ELR (cell line): ENCODE measurements at places on chromosomes 6 and 20.

DNA sequence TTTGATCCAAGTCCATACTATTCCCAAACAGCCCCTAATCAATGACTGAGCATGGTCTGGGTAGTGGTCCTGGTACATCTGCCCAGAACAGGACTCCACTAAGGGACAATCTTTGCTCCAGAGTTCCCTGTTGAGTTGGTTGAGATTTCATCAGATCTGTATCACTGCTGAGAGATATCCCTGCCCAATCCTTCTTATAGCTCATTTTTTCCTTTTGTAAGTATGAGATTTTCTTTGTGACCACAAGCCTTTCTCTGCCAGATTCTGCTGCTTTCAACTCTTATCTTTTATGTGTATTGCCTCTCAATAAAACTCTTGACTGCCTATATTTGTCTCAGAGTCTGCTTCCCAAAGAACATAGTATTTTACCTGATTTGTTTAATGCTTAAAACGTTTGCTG is 46.2 kb upstream of the LAMA2 start:
- DNase-seq = no peak

DNA sequence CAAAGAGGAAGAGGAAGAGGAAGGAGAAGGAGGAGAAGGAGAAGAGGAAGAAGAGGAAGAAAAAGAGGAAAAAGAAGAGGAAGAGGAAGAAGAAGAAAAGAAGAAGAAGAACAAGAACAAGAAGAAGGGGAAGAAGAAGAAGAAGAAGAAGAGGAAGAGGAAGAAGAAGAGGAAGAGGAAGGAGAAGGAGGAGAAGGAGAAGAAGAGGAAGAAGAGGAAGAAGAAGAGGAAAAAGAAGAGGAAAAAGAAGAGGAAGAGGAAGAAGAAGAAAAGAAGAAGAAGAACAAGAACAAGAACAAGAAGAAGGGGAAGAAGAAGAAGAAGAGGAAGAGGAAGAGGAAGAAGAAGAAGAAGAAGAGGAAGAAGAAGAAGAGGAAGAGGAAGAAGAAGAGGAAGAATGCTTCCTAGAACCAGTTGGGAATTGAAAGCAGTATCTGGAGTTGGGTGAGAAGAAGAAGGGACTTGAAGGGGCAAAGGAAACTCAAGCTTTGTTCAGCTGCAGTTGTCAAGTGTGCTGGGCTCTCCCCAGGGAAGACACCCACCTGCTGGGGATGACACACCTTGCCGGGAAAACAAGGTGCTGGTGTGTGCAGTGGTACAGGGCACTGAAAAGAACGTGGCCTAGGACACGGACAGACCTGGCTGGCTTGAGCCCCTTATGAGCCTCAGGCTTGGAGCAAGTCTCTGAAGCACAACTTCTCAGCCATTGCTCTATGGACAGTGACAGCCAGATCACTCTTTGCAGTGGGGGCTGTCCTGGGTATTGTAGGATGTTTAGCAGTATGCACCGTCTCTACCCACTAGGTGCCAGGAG is 30.1 kb upstream of the ARFGEF2 start:
- no peak for DNase-seq

- no peak for DNase-seq
Measured at GRCh38 chr20:61628480-61628879, 376.4 kb downstream of the CDH4 start.

GRCh38 chr6:52365866-52366540 is 4.1 kb downstream of the PAQR8 start:
- no peak for DNase-seq

- no peak for DNase-seq
Measured at GRCh38 chr6:138914701-138915100, 73.4 kb downstream of the REPS1 start.

GRCh38 chr6:55473722-55474121 is 105.3 kb downstream of the HMGCLL1 start:
- DNase-seq = no peak

DNA sequence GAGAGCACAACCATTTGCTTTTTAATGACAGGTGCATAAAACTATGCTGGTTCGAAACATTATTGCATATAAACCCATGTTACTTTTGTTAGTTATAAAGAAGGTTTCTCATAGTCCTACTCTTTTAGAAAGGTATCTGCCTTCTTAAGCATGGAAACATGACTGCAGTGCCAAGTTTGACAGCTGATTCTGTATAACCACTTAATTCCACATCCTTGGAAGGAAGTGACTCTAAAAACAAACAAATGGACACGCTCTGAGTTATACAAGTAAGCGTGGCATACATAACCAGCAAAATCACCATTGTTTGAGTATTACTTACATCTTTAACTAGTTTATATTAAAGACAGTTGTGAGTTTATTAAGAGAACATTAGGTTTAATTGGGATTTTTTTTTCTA is 125.0 kb upstream of the HDGFL1 start:
- no peak for DNase-seq

GRCh38 chr20:58552366-58552934 is 37.3 kb upstream of the APCDD1L start:
- no peak for DNase-seq

GRCh38 chr6:36523936-36524499 is 23.3 kb downstream of the STK38 start:
- no peak for DNase-seq

DNA sequence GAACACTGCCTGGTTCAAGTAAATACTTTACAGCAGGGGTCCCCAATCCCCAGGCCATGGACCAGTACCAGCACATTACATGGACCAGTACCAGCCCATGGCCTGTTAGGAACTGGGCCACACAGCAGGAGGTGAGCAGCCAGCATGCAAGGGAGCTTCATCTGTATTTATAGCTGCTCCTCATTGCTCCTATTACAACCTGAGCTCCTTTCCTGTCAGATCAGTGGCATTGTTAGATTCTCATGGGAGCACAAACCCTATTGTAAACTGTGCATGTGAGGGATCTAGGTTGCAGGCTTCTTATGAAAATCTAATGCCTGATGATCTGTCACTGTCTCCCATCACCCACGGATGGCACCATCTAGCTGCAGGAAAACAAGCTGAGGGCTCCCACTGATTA is 12.0 kb upstream of the RBPJL start:
- no peak for DNase-seq

DNA sequence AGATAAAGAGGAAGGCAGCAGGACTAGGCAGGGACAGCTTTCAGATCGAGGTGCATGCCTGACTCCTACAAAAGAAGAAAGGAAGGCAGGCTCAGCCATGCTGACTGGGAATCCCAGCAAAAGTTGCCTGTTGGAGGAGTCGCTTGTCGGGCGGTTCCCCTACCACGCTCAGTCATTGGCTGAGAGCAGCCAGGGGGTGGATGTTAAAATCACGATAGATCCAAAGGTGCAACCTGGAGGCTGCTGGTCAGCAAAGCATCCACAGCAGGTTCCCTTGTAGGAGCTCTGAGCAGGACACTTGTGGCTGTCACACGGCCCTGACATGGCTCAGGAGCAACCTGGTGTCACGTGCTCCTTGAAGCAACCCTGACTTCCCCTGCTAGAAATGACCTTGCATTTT is 74.6 kb downstream of the ISM1 start:
- no peak for DNase-seq

DNA sequence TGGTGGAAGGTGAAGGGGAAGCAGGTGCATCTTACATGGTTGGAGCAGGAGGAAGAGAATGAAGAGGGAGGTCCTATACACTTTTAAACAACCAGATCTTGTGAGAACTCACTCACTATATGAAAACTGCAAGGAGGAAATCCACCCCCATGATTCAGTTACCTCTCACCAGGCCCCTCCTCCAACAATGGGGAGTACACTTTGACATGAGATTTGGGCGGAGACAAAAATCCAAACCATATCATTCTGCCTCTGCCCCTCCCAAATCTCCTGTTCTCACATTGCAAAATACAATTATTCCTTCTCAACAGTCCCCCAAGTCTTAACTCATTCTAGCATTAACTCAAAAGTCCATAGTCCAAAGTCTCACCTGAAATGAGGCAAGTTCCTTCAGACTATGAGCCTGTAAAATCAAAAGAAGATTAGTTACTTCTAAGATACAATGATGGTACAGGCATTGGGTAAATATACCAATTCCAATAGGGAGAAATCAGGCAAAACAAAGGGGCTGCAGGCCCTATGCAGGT is 60.5 kb downstream of the EDN1 start:
- no peak for DNase-seq

- DNase-seq = no peak
Measured at GRCh38 chr20:33441142-33441955, 2.2 kb downstream of the SNTA1 start.

DNA sequence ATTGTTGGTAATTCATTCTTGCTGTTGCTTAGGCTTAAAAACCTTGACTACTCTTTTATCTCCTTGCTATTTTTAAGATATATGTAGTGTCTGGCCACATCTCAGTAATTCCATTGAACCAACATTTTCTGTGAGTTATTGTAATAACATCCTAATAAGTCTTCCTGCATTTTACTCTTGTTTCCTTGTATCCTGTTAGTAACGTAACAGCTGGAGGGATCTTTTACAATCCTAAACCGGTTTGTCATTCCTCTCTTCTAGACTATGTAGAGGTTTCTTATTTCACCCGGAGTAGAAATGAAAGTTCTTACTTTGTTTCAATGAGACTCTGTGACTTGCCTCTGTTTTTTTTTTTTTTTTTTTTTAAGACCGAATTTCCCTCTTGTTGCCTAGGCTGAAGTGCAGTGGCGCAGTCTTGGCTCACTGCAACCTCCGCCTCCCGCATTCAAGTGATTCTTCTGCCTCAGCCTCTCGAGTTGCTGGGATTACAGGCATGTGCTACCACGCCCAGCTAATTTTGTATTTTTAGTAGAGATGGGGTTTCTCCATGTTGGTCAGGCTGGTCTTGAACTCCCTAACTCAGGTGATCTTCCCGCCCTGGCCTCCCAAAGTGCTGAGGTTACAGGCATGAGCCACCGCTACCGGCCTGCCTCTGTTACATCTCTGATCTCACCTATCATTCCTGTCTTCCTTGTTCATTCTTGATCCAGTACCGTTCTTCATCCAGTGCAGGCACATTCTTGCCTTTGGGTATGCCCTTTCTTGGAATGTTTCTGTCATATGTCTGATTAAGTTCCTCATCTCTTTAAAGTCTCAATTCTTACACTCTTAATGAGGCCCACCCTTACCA is 44.7 kb downstream of the NCOA3 start:
- peak; percentile 59 for DNase-seq

DNA sequence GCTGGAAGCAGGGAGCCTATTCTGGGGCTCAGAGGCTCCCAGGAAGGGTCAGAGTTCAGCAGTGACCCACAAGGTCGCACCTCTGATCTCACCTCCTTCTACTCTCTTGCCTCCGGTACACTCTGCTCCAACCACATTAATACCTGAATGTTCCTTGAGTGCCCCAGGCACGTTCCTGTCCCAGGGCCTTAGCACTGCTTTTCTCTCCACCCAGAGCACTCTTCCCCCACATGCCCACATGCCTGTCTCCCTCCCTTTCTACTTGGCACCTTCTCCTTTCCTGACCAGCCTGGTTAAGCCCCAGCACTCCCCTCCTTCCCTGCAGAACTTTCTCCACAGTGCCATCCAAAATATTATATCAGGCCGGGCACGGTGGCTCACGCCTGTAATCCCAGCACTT is 13.4 kb downstream of the KCNB1 start:
- DNase-seq = no peak

- DNase-seq = no peak
Measured at GRCh38 chr20:45704969-45705637, at the start of gene WFDC10B. Gene WFDC10B, minus strand, starts transcription at chr20:45705019. Its CDS starts 19,027 bp downstream, at chr20:45685992.

- DNase-seq = no peak
Measured at GRCh38 chr6:44028789-44029310, 98.4 kb downstream of the MRPL14 start.

GRCh38 chr6:144710207-144710606 is 425.1 kb downstream of the UTRN start:
- DNase-seq = peak; percentile 97

DNA sequence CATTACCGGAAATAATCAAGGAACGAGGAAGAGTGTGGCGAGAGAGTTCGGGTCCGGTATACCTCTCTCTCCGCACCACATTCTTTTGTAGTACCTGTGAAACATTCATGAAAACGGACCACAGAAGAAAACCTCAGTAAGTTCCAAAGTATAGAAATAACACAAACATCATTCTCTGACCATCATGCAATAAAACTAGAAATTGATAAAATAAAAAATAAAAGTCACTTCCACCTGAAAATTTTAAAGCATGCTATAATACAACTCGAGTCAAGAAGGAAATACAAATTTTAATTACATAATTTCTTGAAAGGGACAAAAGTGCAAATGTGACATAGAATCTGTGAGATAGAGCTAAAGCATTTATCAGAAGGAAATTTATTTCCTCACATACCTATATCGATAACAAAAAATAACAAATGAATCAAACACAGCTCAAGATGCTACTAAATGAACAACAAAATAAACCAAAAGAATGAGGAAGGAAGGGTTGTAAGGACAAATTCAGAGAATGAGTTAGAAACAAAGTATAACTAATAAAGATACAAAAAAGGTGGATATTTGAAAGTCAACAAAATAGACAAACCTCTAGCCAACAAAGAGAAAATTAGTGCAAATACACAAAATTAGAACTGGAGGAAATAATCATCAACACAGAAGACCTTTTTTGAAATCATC is 84.2 kb downstream of the TRIM27 start:
- DNase-seq = no peak

DNA sequence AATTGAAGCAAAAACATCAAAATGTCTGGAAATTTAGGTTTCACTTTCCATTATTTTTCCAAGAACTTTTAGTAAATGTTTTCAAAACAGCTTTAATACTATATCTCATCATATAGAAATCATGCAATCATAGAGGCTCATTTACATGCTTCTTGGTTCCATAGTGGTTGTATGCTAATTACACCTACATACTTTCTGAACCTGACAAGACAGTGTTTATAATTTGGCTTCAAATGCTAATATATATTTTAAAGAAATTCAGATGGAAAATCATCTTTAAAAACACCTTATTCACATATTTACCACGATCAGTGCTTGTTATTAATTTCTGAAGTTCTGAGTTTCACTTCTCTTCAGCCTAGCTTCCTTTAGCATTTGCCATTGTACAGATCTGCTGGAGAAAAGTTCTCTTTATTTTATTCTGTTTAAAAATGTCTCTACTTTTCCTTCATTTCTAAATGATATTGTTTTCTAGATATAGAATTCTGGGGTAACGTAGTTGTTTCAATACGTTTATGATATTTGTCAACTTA is 89.9 kb downstream of the PLCB1 start:
- DNase-seq = no peak

DNA sequence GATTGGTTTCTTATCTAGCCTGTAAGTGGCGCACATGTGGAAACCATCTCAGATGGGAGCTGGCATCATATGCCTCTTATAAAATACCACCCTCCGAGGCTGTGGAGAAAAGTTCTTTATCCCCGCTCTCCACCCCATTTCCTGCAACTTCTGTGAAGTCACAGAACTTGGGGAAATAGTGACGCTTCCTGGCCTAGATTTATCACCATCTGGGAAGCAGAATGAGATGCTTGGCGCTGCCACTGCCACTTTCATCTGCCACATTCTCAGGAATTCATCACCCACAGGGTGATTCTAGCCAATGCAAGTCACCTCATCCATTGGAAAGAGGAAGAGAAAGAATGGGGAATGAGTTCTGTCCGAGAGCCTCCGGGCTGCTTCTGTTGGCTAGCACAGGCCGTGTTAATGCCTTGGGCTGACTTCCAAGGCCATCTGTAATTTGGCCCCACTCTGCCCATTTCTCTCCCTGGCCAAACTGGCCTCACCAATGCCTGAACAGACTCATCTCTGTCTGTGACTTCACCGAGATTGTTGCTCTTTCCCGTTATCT is 148.8 kb upstream of the SOX4 start:
- DNase-seq = no peak

GRCh38 chr6:35057449-35058357 is 83.4 kb downstream of the TCP11 start:
- no peak for DNase-seq
